RKO (cell line): ENCODE measurements at places on chromosomes 5 and 9.

- DNase-seq: no peak
Observed at GRCh38 chr5:176542596-176543427, 5.6 kb upstream of the RNF44 start.

- DNase-seq: no peak
Observed at GRCh38 chr5:5572010-5572865, 149.8 kb downstream of the ICE1 start.

DNA sequence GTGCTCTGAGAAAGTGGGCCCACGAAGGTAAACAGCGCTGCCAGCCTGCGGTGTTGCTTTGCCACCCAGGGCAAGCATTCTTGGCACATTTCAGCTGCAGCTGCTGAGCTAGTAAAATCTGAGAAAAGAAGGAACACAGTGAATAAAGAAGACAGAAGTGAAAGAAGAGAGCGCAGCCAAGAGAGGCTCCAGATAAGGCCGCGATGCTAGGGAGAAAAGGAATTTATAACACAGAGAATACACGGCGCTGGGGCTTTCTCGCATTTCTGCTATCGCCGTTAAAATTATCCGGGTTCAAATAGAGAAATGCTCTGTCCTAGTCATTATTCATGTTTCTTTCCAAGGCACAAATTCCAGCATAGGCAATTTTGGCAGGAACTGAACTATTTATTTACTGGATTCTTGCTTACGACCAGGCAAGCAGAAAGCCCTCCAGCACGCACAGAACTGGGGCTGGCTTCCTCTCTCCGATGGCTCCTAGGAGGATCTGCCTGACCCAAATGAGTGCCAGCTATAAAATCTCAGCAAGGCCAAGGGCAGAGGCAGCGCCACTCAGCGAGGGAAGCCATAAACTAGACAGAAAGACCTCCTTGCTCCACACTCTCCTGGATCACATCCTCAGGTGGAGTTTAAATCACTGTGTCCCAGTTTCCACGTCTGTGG lies 111.2 kb downstream of the ATPSCKMT start:
- no peak for DNase-seq

DNA sequence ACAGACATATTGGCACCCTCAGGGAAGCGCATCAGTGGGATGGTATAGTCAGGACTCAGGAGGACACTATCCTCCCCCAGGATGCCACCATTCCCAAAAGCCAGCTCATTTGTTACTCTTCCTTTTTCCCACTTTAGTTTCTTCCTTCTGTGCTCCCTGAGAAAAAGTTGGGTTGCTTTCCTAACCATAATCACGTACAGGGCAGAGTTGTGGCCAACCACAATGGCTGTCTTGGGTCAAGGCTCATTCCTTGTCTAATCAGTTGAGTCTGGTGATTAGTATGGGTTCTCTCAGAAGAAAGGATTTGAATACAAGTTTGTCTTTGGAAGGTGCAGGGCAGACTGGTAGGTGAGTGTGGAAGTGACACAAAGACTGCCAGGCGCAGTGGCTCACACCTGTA lies 26.6 kb upstream of the ATP6V1G1 start:
- no peak for DNase-seq

GRCh38 chr9:136665704-136666371 lies 3.1 kb downstream of the EGFL7 start:
- peak; percentile 47 for DNase-seq

GRCh38 chr5:159152876-159153275 lies 53.2 kb upstream of the EBF1 start:
- no peak for DNase-seq

- DNase-seq: no peak
Observed at GRCh38 chr5:36138900-36139683, 12.6 kb downstream of the LMBRD2 start.

DNA sequence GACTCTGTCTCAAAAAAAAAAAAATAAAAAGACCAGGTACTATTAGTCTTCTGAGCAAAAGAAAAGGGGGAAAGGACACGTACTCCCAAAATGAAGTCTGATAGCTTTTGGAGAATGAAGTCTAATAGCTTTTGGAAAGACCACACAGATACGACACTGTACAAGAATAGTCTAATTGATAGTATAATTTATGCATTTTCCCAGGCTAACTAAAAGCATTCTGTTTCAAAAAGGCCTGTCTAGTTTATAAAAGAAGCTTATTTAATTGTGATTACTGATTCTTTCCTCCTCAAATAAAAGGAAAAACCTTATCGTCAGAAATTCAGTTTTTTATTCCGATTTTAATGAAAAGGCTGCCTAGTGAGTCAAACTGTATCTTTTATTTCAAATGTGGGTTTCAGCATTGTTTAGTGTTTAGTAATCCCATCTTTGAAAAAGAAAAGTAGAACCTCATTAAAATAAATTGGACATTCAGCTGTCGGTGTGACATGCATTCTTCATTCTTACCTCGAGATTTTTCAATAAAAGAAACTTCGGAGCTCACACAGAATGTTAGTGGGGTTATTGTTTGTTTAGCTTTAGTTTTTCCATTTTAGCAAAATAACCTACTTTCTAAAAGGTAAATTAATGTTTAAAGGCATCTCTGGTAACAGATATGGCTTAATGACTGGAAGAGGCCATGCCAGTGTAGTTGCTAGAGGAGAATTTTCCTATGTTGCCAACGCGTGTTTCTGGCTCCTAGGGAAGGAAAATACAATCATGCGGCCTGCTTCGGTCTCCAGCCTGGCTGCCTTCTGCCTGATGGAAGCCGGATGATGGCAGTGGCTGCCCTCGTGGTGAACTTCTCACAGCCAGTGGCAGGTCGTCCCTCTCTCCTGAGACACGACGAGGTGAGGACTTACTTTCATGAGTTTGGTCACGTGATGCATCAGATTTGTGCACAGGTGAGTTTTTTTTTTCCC lies 70.0 kb downstream of the NLN start:
- DNase-seq: no peak

DNA sequence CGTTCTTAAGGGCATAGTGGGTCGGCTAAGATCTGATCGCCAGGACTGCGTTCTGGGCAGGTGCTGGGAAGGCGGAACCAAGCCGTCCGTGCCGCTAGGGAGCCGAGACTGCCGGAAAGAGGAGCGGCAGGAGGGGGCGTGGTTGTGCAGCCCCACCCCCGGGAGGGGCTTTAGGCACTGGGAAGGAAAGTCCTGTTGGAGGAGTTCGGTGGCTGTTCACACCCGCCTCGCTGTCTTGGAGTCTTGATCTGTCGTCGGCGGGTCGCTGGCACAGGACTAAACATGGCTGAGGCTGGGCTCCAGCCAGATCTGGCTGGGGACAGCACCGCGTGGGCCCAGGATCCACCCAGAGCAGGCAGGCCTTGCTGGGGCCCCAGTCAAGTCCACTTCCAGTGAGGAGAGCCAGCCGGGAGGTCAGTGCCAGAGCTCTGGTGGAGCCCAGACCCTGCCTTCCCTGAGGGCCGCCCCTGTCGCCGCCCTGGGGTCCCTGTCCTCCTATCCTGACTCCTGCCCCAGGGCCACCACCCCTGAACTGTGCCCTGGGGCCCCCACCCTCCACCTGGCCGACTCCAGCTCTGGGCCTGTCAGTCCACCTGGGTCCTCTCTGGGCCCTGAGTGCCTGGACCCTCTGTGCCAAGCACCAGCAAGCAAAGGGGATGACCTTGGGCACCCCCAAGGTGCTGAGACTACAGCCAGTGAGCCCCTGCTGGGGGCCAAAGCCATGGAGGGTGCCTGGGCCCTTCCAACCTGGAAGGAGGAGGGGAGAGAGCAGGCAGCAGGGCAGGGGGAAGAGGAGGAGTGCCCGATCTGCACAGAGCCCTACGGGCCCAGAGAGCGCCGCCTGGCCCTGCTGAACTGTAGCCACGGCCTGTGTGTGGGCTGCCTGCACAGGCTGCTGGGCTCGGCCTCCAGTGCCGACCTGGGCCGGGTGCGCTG lies 4.5 kb downstream of the RNF208 start:
- no peak for DNase-seq

- no peak for DNase-seq
Observed at GRCh38 chr9:82140471-82140870, 151.9 kb downstream of the SPATA31D1 start.

GRCh38 chr5:8184455-8185063 lies 315.6 kb downstream of the MTRR start:
- DNase-seq: peak; percentile 30

DNA sequence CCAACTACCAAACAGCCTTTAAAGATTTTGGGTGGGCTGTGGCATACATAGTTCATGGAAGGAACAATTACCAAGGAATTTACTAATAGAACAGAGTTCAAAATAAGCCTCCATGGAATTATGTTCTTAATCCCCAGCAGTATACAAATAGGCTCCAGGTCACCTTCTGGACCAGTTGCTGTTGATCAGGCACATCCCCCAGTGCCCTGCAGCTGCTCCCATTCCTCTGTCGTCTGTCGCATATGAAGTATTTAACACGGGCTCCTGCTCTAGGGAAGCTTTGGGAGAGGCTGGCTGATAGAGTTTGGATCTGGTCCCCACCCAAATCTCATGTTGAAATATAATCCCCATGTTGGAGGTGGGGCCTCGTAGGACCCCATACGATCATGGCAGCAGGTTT lies 17.8 kb downstream of the SHC3 start:
- DNase-seq: no peak

- DNase-seq: no peak
Observed at GRCh38 chr9:5712651-5713390, 83.9 kb downstream of the RIC1 start.

GRCh38 chr5:132998556-132998955 lies 27.8 kb downstream of the ZCCHC10 start:
- DNase-seq: no peak

GRCh38 chr9:138010861-138011260 lies 133.3 kb downstream of the CACNA1B start:
- DNase-seq: no peak

DNA sequence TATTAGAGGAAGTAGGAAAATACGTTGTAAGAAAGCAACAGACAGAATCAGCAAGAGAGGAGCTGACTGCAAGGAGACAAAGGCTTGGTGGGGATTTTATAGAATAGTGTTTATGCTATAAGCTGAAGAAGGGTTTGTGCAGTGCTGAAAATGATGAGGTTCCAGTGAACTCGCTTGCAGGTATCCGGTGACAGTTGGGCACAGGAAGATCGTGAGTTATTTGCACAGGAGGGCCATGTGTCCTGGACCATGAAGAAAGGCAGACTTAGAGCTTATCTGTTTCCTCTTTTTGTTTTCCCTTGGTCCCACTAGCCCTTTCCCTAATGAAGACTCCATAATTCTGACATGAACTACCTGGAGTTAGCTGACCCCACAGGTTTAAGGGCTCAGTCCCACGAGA lies 61.4 kb downstream of the NXNL2 start:
- DNase-seq: no peak

- no peak for DNase-seq
Observed at GRCh38 chr5:155750571-155750970, 576.4 kb upstream of the SGCD start.
